ENCODE measurements at places on chromosomes 2 and 18.

GRCh38 chr2:56209701-56210100 lies 25.9 kb downstream of the CCDC85A start:
- no peak for DNase-seq

GRCh38 chr2:23354554-23354953 lies 30.4 kb upstream of the KLHL29 start:
- peak; percentile 68 for DNase-seq

DNA sequence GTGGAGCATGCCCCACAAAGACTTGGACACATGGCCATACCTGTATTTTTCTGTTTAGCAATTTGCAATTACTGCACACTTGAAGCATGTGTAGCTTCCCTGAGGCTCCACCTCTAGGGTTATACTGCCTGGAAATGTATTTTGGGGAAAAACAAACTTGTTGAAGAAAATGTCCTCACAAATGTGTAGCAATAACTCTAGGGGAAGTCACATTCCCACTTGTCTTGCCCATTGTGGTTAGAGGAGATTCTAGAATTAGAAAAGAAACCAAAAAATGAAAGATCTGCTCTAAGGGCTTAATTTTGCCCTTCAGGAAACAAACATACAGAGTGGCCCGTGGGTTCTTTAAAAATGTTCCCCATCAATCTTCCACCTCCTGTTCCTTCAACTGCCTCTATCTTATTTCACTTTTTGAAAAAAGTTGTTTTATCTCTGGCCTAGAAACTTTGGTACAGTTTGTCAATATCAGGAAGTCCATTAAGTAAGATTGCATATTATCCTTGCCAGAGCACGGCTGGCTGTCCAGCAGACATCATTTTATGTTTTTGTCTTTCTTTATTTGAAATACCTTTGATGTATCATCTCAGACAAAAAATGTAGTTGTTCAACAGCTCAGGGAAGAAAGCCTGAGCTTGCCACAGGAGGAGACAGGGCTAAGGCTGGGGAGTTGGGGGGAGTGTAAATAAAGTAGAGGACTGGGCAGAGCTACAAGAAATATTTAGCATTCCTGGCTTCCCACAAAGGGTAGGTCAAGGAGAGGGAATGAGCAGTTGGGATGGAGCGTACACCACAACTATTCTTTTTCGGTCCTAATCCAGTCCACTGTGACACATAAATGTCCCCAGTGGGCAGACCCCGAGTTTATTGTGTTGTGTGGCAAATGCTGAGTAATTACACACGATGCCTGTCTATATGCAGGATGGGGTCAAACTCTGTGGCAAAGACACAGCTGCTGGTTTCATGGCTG lies 96.8 kb upstream of the CDC42EP3 start:
- DNase-seq = no peak

- no peak for DNase-seq
Measured at GRCh38 chr2:157303612-157304011, 22.0 kb downstream of the ERMN start.

DNA sequence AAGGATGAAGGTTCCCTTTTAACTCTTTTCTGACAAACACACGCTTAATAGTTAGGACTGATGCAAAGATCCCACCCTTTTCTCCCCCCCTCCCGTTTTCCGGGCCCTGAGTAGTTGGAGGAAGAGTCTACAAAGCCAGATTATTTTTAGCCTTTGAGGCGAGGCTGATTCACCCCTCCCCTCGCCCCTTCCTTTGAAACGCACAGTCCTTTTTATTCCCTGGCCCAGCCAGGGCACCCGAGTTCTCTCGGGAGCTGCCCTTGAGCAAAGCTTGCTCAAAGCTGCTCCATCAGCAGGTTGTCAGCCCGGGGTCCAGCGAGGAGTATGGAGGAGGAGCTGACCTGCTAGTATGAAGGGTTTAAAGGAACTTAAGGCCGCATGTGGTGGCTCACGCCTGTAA lies 47.1 kb upstream of the SPRED2 start:
- no peak for DNase-seq

GRCh38 chr18:73150199-73150598 lies 282.4 kb upstream of the NETO1 start:
- DNase-seq = no peak

DNA sequence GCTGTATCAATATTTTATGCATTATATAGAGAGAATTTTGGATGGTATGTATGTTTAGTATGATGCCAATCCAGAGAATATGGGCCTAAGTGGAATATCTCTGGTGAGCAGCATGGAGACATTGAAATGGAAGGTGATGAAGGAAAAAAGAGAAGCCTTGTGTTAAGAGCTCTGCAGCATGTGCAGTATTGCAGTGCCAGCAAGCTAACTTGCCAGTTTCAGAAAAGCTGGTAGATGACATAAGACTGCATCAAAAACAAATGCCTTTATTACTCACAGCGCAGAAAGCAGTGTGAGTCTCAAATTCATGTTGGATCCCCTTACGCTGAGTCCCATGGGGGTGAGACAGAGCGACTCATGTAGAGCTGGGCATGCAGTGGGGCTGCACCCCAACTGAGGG lies 280.2 kb downstream of the CTNNA2 start:
- DNase-seq = no peak

GRCh38 chr2:157174321-157174720 lies 83.2 kb upstream of the GALNT5 start:
- DNase-seq = no peak

- no peak for DNase-seq
Measured at GRCh38 chr2:152694161-152694661, 23.1 kb downstream of the PRPF40A start.

DNA sequence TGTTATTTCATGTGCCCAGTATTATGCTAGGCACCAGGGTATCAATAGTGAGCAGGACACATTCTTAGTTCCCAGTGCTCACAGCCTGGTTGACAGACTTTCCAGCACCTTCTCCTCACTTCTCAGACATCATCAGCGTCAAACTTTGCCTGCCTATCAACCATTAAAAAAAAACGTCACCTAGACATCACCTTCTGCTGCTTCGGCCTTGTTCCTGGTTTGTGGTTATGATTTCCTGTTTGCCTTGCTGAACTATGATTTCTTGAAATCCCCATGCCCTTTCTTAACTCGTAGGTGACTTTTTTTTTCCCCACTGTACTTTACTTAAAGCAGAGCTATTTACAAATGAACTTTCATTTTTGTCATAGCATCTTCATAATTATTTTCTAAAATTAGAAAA lies 60.4 kb upstream of the NABP1 start:
- DNase-seq = peak; percentile 57

GRCh38 chr2:203594541-203594940 lies 59.4 kb upstream of the RAPH1 start:
- no peak for DNase-seq

GRCh38 chr2:149039213-149039724 lies 770 bp downstream of the LYPD6B start:
- no peak for DNase-seq

DNA sequence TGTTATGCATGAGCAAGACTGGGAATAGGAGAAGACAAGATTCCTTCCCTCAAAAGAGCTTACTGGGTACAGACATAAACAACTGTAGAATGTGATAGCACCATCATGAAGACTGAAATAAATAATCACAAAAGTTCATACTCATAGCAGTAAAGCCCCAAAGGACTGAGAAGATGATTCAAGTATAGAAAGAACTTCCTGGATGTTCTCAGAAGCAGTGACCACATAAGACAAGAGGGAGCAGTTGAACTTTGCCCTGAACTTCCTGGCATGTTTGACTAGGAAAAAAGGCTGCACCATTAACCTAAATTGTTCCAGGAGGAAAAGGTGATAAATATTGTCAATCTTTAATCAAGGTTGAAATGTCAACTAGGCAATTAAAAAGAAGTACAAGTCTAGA lies 57.8 kb upstream of the CCDC141 start:
- no peak for DNase-seq

- no peak for DNase-seq
Measured at GRCh38 chr18:9474108-9474982, 968 bp upstream of the RALBP1 start.

- DNase-seq = no peak
Measured at GRCh38 chr2:28084564-28084963, 194.0 kb downstream of the BABAM2 start.

DNA sequence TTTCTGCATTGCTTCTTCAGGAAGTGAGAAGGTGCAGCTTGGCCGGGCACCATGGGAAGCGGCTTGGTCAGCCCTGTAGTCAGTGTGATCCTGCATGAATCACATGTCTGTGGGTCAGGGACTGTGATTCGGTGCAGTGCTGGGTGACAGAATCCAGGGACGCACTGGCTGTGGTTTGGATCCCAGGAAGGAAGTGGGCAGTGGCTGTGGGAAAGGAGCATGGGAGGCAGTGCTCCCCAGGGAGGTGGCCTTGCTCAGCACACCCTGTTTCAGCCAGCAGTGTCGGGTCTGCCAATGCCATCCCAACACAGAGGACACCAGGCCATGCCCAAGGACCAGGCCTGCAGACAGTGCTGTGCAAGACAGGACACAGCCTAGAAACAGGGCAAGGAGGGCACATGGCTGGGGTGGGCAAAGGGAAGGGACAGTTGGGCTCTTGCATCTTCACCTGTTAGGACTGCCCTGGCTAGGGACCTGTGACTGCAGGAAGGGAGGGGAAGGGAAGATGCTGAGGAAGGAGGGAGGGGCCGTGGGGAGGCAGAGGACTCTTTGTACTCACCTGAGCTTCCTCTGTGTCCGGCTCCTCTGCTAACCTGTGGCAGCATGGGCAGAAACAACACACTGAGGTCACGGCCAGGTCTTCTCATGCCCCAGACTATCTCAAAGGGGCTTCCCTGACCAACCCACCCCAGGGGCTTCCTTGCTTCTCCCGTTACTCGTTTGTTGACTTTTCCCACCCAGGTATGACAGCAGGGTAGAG lies 37.2 kb upstream of the DNMT3A start:
- no peak for DNase-seq

DNA sequence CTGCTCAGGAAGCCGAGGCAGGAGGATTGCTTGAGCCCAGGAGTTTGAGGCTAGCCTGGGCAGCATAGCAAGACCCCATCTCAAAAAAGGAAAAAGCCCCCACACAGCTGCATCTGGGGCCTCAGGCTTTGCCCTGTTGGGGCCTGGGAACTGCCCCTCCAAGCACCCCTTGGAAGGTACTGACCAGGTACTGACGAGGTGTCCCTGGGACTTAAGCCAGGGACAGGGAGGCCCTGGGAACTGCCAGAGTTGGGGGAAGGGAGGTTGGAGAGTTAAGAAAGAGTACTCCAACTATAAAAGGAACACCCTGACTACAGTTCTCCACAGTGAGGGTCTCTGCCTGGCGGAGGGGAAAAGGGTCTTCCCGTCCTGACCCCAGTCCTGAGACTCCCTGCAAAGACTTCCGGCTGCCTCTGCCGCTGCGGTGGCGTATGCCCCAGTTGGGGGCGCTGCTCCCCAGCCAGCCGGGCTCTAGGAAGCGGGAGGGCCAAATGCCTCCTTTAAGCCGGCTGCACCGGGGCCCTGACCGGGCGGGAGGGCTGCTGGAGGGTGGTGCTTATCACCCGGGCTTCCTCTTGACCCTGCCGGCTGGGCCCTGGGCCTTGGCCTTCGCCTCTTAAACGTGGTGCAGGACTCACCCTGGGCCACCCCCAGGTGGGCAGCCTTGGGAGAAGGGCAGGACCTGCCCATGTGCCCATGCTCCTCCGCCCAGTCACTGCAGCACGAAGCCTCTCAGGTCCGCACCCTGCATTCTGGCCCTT lies 12.8 kb downstream of the SLC30A3 start:
- peak; percentile 83 for DNase-seq

- DNase-seq = no peak
Measured at GRCh38 chr2:71459084-71459431, 5.7 kb downstream of the DYSF start.

DNA sequence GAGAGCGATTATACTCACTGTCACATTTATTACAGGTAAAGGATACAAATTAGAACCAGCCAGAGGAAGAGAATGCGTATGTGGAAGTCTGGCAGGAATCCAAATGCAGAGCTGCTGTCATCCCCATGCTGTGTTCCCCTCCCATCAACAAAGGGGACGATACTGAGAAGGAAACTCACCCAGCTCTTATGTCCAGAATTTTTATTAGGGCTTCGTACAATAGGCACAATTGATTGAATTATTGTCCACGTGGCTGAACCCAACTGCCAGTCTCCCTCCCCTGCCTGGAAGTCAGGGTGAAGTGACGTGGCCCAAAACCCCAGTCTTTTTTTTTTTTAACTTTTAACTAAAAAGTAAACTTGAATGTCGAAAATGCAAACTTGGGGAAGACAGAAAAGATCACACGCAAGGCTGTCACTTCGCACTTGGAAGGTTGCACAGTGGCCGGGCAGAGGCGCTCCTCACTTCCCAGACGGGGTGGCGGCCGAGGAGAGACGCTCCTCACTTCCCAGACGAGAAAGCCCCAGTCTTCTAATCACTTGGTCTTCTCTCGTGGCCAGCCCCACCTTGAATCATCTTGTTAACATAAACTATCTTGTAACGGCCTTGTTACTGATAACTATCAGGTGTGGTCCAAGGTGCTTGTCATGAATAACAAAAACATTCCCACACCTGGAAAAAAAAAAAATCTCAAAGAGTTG lies 40.0 kb upstream of the ITSN2 start:
- no peak for DNase-seq

GRCh38 chr2:113966832-113967231 lies 76.9 kb downstream of the ACTR3 start:
- DNase-seq = no peak

GRCh38 chr2:230444832-230445231 lies 28.8 kb downstream of the SP100 start:
- DNase-seq = no peak

- no peak for DNase-seq
Measured at GRCh38 chr2:97936199-97936598, 59.5 kb downstream of the TMEM131 start.

GRCh38 chr18:13585379-13586153 lies 140.8 kb downstream of the FAM210A start:
- peak; percentile 58 for DNase-seq

GRCh38 chr18:58605027-58606020 lies 23.6 kb downstream of the ALPK2 start:
- no peak for DNase-seq

DNA sequence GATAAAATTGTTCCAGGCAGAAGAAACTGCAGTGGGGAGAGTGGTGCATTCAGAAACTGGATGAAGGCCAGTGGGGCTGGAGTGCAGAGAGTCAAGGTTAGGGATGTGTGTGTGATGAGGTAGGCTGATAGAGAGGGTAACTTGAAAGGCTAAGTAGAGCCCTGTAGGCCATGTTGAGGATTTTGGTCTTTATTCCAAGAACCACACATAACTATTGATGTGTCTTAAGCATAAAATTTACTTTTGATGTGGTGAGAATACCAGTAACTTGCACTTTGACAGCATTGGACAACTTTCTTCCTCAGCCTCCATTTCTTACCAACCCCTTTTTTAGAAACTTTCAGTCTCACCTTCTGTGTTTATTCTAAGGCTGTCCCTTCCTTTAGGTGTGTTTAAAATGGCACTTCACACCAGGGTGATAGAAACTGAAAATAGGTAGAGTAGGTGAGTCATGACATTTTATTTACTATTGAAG lies 22.6 kb downstream of the MTX2 start:
- no peak for DNase-seq

GRCh38 chr18:10846657-10847407 lies 302.5 kb downstream of the PIEZO2 start:
- DNase-seq = no peak
